A673 (cell line): ENCODE measurements at places on chromosomes 7 and 10. TPM values are rescaled to one million over a fixed set of nuclear protein-coding genes. Genes with fewer than 3 reads are reported as not detected.
A peak's percentile ranks its signal among the peaks of the same experiment; 100 is the strongest.

TEX47 gene
- not detected in 2 replicates for total RNA-seq

SRPK2 gene
- total RNA-seq: 57.8 and 59.8 TPM in 2 replicates

HMX3 gene
- 0.26 TPM in 1 of 2 replicates, not detected in the other for total RNA-seq

DNA sequence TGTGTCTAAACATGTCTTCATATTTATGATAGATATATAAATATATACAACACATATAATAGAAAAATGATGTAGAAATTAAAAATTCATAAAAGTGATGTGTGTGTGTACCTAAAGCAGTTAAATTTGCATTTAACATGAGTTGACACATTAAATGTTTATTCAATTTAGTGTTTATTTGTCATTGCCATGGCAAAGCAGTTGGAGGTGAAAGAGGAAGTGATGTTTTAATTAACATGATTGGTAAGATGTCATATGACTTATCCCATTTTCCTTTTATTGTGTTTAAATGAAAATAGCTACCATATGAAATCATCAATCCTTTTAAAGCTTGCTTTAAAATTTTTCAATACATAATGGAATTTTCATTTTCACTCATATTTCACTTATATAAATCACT lies 452.6 kb downstream of the SUGCT start:
- no peak for DNase-seq

DNA sequence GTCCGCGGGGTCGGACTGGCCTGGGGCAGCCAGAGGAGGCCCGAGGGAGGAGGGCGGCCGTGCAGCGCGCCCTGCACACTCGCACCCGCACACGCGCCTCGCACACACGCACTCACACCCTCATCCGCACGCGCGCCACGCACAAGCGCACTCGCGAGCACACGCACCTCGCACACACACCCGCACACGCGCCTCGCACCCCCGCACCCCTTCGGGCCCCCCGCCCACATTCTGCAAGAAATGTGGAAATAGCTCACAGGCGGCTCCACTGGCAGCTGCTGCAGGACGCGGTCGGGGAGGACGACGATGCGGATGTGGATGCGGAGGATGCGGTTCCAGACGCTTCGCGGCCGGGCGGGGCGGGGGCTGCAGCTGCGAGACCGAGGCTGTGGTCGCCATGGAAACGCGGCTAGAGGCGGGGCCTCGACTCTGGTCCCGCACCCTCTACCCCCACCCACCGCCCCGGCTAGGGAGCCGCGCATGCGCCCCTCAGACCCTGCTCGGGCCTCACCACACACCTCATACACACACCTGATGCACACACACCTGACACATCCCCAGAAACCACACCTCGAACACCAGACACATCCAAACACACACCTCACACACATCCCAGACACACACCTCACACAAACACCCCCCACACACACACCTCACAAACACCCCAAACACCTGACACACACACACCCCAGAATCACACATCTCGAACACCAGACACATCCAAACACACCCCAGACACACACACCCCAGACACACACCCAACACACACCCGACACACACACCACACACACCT lies at the start of gene CALY:
TSS of gene CALY (minus strand) at position 320 of the 793 bp plus-strand sequence. CDS start 7,907 bp downstream, outside the sequence.
- peak; percentile 56 for DNase-seq

CYP3A5 gene
- 9.1 and 9.9 TPM in 2 replicates for total RNA-seq

- DNase-seq: no peak
Observed at GRCh38 chr10:83952314-83952713, 187.0 kb upstream of the GHITM start.

IKZF1 gene
- total RNA-seq: 3.7 and 4.2 TPM in 2 replicates

PDE1C gene
- not detected in 2 replicates for total RNA-seq

GRM8 gene
- total RNA-seq: 0.72 and 0.80 TPM in 2 replicates

DNA sequence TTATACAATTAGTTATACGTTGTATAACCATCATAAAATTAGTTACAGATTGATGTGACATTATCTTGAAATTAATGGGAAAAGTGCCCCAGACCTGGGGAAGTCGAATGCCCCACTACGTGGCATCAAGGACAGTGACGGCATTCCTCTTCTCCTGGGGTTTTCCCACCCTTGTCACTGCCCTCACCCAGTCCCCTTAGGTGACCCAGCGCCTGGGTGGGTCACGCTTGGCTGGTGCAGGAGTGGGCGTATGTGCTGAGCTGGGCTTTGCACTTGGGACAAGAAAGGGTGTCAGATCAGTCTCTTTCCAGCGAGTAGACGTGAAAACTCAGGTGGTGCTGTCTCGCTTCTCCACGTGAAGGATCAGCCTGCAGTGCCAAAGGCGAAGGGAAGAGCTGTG lies 7.6 kb downstream of the FOXK1 start:
- DNase-seq: no peak

- peak; percentile 57 for DNase-seq
Observed at GRCh38 chr10:81179805-81180452, 642.2 kb downstream of the SH2D4B start.

MPP7 gene
- 1.5 and 2.0 TPM in 2 replicates for total RNA-seq

GRCh38 chr7:94995921-94996320 lies 88.5 kb downstream of the PPP1R9A start:
- DNase-seq: no peak

KCND2 gene
- total RNA-seq: not detected in 2 replicates

- DNase-seq: no peak
Observed at GRCh38 chr10:75613685-75614504, 182.5 kb downstream of the LRMDA start.

GRCh38 chr7:101563943-101564777 lies 64.9 kb downstream of the MYL10 start:
- DNase-seq: no peak

GRCh38 chr10:82150123-82150900 lies 275.3 kb downstream of the NRG3 start:
- peak; percentile 0 for DNase-seq

- DNase-seq: no peak
Observed at GRCh38 chr7:26657206-26657641, 207.2 kb downstream of the SKAP2 start.
